RCC 7860 (cell line): ENCODE measurements at places on chromosomes 16 and 17.

GRCh38 chr17:19727501-19728078 is 11.2 kb upstream of the SLC47A2 start:
- DNase-seq = no peak

DNA sequence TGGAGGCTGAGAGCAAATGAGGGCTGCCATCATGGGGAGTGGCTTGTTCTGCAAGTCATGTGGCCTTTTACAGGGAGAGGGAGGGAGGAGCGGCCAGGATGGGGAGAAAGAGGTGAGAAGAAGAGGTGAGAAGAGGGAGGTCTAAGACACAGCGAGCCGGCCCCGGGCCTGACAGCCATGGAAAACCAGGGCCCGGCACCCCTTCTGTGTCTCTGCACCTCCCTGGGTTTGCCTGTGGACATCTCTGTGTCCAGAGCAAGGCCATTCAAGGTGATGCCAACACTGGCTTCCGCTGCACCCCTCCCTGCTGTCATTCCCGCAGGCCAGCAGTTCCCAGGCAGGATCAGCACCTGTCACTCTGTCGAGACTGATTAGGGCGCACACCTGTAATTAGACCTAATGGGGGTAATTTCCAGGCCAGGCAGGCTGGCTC is 75.6 kb downstream of the MGAT5B start:
- DNase-seq = no peak

- no peak for DNase-seq
Observed at GRCh38 chr16:88652762-88653063, 1.9 kb upstream of the CYBA start.

- no peak for DNase-seq
Observed at GRCh38 chr17:76083536-76084182, 4.7 kb downstream of the ZACN start.

GRCh38 chr16:48369765-48370164 is 15.4 kb downstream of the SIAH1 start:
- DNase-seq = no peak

- DNase-seq = no peak
Observed at GRCh38 chr17:8859027-8859803, 8.3 kb downstream of the PIK3R6 start.

DNA sequence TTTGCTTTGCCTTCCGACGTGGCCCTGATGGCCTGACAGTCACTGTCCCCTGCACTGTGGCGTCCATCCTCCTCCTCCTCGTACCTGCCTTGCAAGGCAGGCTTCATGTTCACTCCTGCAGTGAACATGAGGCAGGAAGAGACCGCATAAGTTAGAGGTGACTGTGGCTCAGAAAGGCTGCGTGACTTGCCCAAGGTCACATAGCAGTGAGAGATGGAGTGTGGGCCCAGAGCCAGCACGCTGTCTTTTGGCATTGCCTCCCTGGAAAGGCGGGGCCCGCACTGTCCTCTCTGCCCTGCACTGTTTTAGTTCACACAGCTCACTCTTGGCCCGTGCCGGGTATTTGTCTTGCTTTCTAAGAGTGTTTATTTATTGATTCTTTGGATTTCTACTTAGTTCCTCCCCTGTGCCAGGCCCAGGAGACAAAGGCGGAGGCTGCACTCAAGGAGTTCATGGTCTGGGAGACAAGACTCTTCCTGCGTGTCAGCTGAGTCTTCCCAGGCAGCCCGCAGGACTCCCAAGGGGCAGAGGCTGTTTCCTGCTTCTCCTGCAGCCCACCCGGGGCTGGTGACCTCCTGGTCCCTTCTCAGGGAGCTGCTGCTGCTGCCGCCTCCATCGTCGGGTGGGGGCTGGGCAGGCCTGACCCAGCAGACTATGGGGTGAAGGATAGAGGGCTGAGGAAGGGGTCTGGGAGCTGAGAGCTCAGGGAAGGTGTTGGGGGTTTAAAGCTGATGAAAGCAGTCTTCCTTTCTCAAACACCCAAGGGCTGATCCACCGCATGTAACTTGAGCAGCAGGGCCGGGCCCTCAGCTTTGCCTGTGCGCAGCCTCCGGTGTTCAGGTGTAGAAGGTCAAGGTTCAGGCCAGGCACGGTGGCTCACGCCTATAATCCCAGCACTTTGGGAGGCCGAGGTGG is 12.7 kb downstream of the CYGB start:
- no peak for DNase-seq
